ENCODE measurements at places on chromosomes 3 and 15.
A peak's percentile ranks its signal among the peaks of the same experiment; 100 is the strongest.

DNA sequence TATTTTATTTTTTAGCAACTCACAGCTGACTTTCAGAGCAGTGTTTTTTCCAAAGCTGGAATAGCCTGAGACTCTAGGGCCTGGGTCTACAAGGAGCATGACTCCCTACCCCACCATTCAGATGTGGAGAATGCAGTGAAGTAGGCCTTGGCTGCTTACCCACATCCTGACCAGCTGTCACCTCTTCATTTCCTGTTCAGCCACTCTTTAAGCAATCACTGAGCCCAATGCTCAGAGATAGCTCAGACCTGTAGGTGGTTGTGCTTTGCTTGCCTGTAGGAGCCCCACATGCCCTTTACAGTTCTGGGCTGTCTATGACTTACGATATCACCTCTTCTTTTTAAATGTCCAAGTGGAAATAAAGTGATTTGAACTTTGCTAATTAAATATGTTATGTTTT is 148.1 kb downstream of the NEK11 start:
- no peak for DNase-seq

- no peak for DNase-seq
Observed at GRCh38 chr15:100515758-100516157, 13.0 kb downstream of the CERS3 start.

DNA sequence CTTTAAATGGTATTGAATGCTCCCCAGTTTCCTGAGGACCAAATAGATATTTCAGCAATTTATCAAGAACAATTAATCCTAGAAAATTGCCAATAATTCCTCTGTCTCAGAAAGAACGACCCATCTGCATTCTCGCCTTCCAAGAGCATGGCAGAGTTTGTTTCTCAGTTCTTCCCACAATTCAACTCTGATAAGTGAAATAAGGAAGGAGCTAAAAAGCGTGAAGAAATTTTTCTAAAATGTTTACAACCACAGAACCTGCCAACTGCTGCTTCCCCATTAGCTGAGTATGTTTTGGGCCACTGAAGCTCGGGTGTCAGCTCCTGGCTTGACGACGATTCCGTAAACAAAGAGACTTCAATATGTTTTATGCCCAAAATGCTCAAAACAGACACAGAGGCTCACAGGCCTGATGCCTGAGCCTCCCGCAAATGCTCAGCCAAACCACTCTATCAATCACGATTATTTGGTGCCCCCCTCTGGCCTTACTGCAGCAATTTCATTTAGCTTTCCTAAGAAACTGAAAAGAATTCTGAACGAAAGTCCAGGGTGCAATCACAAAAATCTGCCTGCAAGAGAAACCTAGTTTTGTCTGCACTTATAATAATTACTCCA is 259.2 kb upstream of the CCDC54 start:
- peak; percentile 66 for DNase-seq

DNA sequence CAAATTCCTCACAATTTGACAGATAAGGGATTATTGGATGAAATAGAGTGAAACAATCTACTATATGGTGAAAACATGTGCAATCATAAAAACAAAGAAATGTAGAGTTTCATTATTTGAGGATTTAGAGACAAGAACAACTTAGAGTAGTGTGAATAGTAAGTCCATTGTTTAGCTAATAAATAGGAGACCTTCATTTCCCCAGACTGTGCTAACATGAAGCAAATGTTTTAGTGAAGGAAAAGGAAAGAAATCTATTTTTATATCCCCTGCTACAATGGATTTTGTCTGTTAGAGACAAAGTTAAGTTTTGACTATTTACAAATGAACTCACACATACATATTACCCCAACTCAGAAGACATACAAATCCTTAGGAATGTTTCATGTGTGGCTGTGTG is 77.8 kb downstream of the EFL1 start:
- no peak for DNase-seq

GRCh38 chr15:31365032-31365654 is 38.5 kb downstream of the KLF13 start:
- no peak for DNase-seq

GRCh38 chr15:49468481-49468839 is 45.4 kb downstream of the FGF7 start:
- DNase-seq = no peak

- DNase-seq = no peak
Observed at GRCh38 chr3:42822828-42823227, 13.6 kb downstream of the ACKR2 start.

- no peak for DNase-seq
Observed at GRCh38 chr3:40258555-40258954, 51.0 kb upstream of the EIF1B start.

DNA sequence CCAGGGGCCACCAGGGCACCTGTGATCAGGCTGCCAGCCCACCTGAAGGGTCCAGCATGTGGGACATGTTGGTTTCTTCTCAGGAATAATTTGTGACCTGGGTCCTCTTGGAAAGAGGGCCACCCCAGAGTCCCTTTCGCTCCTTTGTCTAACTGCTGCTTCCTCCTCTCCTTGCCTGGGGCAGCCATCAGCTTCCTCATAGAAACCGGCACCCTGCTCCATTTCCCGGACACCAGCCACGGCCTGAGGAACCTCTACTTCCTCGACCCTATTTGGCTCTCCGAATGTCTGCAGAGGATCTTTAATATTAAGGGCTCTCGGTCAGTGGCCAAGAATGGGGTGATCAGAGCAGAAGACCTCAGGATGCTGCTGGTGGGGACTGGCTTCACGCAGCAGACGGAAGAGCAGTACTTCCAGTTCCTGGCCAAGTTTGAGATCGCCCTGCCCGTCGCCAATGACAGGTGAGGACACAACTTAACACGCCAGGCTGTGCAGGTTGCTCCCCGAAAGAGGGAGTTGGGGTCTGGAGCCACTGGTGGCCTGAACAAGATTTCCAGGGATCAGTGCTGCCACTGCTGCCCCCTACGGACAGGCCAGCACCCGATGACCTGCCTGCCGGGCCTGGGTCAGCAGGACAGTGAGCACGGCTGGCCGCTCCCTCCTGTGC is 109.7 kb downstream of the LRRK1 start:
- no peak for DNase-seq

DNA sequence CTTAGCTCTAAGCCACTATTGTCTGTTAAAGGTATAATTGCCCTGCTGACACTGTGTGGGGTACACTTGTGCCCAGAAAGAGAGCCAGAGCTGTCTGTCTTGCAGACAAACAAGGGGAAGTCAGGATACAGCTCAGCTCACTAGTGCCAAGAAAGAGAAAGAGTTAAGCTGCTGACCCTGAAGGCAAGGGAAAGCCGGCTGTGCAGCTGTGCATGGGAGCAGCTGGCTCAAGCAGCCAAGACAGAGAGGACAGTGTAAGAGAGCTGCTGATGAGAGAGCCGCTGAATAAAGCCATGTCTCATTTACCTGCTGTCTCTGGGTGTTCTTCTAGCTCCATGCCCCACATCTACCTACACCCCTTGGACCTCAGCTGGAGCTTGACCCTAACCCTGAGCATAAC is 428.1 kb upstream of the NAALADL2 start:
- no peak for DNase-seq

DNA sequence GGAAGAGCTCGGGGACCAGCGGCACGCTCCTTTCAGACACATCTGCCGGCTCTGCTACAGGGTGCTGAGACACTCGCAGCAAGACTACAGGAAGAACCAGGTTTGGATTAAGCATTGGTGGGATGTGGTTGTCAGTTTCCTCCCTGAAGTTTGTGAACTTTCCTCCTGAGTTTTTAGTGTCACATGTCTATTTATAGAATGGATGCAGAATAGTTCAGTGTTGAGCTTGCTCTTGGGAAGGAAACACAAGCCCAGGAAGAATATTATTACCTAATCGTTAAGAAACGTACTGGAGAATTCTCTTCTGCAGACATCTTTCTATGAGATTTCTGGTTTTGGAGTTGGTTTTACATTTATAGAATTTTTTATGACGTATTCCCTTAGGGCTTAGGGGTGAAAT is 172.0 kb downstream of the ITPR1 start:
- DNase-seq = no peak

DNA sequence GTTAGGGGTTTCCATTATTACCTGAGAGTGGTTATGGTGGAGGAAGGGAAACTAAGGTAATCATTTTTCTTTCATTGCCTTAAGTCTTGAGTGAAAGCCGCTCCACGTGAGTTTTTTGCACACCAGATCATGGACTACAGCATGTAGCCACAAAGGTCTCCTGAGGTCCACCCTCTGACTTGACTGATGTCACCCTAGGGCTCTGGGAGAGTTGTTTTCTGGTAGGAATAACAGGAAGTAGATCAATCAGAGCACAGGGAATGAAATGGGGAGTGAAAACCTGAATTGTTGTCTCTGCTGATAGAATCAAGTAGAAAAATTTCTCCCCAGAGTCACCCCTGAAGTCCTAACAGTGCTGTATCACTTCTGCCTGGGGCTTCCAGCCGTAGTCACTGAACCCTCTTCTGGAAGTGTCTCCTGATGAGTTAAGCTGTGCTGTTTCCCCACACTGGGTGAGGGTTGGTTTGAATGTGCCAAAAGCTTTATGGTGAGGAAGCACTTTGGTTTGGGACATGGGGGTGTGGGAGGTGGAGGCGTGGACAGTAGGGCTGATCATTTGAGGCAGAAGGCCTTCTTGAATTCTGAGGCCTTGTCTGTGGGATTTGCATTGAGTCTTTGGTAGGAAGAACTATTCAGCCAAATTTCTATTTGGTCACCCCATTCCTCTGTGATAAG is 64.3 kb downstream of the SLCO3A1 start:
- no peak for DNase-seq

GRCh38 chr3:155382396-155383042 is 89.0 kb upstream of the STRIT1 start:
- DNase-seq = peak; percentile 72

DNA sequence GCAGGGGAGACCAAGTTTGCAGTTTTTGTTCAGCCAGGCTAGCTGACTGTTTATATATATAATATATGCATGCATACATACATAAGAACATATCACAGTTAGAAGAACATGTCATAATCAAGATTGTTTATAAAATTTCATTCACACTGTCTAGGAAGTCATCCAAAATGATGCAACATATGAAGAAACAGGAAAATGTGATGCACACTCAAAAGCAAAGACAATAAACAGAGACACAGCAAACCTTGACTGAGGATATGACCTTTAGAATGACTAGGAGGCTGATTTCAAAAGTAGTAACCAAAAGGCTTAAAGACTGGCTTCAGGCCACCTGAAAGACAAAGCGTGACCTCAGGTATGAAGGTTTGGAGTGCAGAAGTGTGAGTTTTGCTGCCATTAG is 166.2 kb upstream of the NDN start:
- no peak for DNase-seq

- no peak for DNase-seq
Observed at GRCh38 chr3:128994173-128994512, 267 bp upstream of the CFAP92 start.

DNA sequence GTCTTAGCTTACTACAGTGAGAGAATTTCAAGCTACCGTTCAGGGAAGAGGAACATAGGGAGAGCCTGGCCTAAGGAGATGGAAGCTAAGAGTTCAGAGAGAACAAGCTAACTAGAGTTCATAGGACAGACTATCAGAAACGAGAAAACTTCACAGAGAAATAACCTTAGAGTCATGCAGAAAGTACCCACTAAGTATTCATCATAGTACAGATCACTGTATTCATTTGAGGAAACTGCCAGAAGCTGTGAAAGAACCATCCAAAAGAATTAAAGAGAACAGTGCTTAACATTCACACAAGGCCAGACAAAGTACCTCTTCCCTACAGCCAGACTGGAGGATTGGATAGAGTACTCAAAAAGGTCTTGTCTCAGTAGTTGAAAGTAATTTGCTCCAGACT is 15.2 kb upstream of the GBE1 start:
- DNase-seq = no peak

GRCh38 chr3:143727391-143727790 is 120.9 kb downstream of the SLC9A9 start:
- DNase-seq = no peak

- no peak for DNase-seq
Observed at GRCh38 chr3:16496008-16496407, 17.5 kb downstream of the RFTN1 start.

DNA sequence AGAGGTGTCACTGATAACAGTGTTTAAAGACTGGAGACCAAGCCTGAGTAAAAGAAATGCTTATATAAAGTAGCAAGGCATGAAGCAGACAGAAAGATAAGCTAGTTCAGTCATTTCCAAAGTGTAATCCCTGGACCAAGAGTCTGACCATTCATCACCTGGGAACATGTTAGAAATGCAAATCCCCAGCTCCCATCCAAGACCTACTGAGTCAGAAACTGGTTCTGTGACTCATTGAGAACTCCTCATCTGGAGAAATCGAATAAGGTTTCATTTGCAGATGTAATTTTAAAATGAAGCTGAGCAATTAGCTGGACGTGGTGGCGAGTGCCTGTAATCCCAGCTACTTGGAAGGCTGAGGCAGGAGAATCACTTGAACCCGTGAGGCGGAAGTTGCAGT is 473.9 kb upstream of the UBE2E2 start:
- no peak for DNase-seq

DNA sequence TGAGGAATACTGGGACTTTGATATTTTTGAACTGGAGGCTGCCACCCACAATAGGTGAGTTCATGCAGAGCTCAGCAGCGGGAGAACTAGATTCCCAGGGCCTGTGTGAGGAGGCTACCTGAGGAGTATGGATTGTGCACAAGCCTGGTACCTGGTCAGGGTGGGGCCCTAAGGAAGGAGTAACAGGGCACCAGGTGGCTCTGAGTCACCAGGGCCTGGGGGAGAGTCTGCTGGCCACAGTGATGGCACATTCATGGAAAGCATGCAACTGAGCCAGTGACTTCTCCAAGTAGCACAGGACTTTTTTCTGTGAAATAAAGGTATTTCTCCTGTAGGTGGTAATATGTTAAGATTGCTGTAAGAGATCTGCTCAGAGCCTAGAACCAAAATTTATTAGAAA is 134.4 kb downstream of the PDE8A start:
- peak; percentile 11 for DNase-seq

DNA sequence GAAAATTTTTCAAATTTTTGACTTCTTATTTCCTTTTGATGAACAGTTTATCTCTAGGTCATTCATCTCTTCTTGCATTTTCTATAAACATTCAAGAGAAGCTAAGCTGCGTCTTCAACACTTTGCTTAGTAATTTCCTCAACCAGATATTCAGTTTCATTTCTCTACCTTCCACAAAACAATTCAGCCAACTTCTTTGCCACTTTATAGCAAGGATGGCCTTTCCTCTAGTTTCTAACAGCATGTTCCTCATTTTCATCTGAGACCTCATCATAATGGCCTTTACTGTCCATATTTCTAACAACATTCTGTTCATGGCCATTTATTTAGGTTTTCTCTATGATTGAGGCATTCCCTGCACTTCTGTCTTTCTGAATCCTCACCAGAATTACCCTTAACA is 90.0 kb downstream of the ARIH1 start:
- no peak for DNase-seq

GRCh38 chr15:72764656-72765055 is 18.9 kb downstream of the ADPGK start:
- no peak for DNase-seq

DNA sequence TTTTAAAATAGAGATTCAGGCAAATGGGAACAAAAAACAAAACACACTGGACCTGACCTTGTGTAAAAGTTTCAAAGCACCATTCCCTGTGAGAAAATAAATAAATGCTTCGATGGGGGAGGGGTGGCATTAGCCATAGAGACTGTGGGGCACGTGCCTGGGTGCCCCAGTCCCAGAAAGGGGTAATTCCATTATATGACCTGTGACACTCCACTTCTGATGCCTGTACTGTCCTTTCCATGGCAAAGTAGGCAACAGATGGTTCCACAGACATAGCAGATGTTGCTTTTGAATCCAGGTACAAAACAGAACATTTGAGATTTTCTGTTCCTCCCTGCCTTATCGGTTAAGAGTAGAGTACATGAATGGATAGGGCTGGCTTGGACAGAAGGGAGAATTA is 3.9 kb downstream of the PHLDB2 start:
- DNase-seq = no peak
